ENCODE measurements at places on chromosomes 6 and 20. TPM values are rescaled to one million over a fixed set of nuclear protein-coding genes. Genes with fewer than 3 reads are reported as not detected.
A peak's percentile ranks its signal among the peaks of the same experiment; 100 is the strongest.

- DNase-seq, result no peak
- H3K4me3 ChIP-seq, result no peak overlapping the region
- H3K4me1 ChIP-seq, result no peaks in the 10 kb centered on the region
- H3K27ac ChIP-seq, result no peak overlapping the region
These were observed 47.1 kb downstream of the DST start for GRCh38 chr6:56595490-56596122.

DNA sequence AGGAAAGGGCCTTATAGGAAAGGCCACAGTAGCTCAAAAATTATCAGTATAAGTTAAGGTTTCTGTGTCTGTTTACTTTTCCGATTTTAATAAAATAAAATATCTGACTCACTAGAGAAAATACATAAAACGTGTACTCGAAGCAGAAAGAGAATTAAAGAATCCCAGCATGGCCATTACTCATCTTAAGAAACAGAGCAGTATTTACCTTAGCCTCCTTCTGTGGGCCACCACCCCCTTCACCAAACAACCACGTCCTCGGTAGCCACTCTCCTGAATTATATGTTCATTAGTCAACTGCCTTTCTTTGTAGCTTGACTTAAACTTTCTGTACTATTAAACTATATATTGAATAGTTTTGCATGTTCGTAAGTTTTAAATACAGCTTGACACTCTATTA is 72.2 kb upstream of the SPTLC3 start:
- no peaks in the 10 kb centered on the region for H3K36me3 ChIP-seq
- H3K4me3 ChIP-seq, result no peak overlapping the region
- no peak overlapping the region for H3K27ac ChIP-seq
- no peak for DNase-seq
- no peaks in the 10 kb centered on the region for H3K4me1 ChIP-seq

Gene COL21A1
- 1.2 TPM for total RNA-seq

DNA sequence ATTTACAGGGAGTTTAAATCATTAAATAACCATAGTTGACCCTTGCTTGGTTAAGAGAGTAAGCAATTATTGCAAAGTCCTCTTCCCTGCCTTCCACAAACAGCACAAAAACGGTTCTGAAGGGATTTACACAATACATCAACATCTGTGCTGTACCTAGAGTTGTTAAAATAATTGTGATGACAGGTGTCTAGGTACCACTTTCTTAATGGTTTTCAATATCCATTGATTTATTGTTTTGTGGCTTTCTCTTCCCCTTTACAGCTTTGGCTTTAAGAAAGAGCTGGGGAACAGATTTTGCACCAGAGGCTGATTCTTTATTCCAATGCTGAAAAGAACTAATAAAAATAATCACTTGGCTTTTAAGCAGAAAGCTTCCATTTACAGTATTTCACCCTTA is 598 bp upstream of the SOX4 start:
- H3K27me3 ChIP-seq, result no peaks in the 10 kb centered on the region
- H3K4me1 ChIP-seq, result peaks cover 4% of the 10 kb centered on the region
- H3K4me3 ChIP-seq, result peak overlapping the region; percentile 34
- H3K36me3 ChIP-seq, result 0 out of 2 replicates have a peak, but pooled peaks cover 2% of the 10 kb centered on the region
- no peak for DNase-seq
- no peak overlapping the region for H3K27ac ChIP-seq

Gene GRM1
- not detected for total RNA-seq

Gene HMGCLL1
- not detected for total RNA-seq

DNA sequence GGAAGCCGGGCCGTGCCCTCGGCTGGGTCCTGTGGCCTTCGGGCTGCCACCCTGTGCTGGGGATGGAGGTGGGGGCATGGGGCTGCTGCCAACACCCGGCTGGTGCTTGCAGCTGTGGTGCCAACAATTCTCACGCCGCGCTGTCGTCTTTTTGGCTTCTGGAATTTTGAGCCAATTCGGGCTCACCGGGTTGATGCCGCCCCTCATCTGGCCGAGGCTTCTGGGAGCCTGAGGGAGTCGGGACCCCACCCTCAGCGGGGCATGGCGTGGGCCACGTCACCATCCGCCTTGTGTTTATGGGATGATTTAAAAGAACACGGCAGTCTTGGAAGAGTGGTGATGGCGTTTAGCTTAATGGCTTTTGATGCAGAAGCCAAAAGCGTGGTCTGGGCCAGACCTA is 8.7 kb upstream of the NPBWR2 start:
- H3K4me1 ChIP-seq, result no peaks in the 10 kb centered on the region
- H3K27ac ChIP-seq, result no peak overlapping the region
- no peaks in the 10 kb centered on the region for H3K27me3 ChIP-seq
- DNase-seq, result peak; percentile 3
- no peaks in the 10 kb centered on the region for H3K36me3 ChIP-seq

Gene SEL1L2
- not detected for total RNA-seq

DNA sequence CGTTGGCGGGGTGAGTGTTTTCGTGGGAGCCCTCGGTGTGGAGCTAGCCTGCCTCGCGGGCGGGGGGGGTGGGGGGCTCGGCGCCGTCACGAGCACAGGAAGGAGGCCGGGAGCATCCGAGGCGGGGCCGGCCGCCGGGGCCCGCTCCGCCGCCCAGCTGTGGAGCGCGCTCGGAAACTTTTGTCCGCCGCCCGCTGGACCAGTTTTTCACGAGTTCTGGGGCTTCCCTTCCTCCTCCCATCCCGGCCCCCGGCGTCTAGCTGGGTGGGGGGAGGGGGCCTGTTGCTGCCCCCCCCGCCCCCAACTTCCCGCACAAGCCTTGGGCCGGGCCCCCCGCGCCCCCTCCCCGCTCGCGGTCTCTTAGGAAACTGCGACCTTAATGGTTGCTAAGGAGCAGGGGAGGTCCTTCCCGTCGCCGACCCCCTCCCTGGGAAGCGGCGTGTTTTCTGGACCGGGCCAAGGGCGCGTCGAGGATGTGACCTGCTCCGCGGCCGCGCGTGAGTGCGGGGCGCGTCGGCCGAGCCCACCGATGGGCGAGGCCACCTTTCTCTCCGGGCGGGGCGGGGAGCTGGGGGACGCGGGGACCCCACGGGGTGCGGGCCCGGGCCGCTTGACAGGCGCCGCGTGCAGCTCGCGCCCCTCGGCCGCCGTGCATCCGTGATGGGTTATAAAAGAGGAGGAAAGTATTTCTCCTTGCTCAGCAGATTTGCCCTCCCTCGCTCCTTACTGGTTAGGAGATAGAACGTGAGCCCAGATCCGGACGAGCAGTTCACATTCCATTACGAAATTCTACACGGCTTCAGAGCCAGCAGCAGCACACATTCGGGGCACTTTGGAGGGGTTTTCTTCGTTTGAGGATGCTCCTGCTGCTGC is 1.4 kb downstream of the RREB1 start:
- H3K36me3 ChIP-seq, result no peaks in the 10 kb centered on the region
- no peak overlapping the region for H3K27ac ChIP-seq
- no peaks in the 10 kb centered on the region for H3K27me3 ChIP-seq
- H3K4me3 ChIP-seq, result peak overlapping the region; percentile 63

Gene KHDC1L
- total RNA-seq, result not detected

- no peaks in the 10 kb centered on the region for H3K36me3 ChIP-seq
- H3K4me1 ChIP-seq, result no peaks in the 10 kb centered on the region
- no peak overlapping the region for H3K27ac ChIP-seq
- no peak for DNase-seq
These were observed 20.8 kb upstream of the BMP5 start for GRCh38 chr6:55895972-55896730.

DNA sequence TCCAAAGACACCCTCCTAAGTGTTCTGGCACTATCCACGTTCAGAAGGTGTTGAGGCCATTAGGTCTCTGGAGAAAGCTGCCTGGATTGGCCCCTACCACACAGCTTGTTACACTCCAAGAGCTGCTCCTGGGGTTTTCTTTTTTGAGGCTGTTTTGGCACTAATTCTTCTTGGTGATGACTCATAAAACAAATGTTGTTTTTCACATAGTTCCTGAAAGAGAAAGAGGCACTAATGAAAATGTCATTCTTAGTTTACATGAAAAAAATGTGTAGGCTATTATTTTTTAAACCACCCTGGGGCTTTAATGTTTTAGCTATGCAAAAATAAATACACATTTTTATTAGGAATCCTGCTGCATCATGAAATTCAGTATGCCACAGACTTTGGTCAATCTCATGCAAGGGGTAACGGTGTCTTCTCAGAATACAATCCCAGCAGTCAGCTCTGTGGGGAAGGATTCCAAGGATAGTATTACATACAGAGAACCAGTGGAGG is 38.1 kb downstream of the TBPL1 start:
- no peak overlapping the region for H3K4me3 ChIP-seq
- H3K27ac ChIP-seq, result no peak overlapping the region
- 0 out of 2 replicates have a peak, but pooled peaks cover 1% of the 10 kb centered on the region for H3K36me3 ChIP-seq
- H3K4me1 ChIP-seq, result peaks cover 10% of the 10 kb centered on the region
- DNase-seq, result no peak
- no peaks in the 10 kb centered on the region for H3K27me3 ChIP-seq

DNA sequence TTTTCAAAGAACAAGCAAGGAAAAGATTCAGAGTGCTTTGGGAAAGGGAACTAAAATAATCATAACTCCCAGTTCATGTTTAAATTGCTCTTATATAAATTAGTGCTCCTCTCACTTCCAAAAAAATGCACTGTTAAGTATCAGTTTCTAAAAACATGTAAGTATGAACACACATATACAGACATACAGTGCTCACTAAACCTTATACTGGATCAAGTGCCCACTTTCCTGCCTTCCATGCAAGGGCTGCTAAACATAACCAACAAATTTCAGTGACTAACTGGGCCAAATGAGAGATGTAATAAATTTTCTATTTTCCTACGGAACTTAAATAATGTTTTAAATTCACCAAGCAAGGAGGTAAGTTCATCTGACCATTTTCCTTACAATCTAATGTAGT is 6.4 kb downstream of the TFAP2A start:
- peaks cover 8% of the 10 kb centered on the region for H3K4me1 ChIP-seq
- no peaks in the 10 kb centered on the region for H3K36me3 ChIP-seq
- DNase-seq, result no peak
- no peaks in the 10 kb centered on the region for H3K27me3 ChIP-seq

Gene IMPG1
- not detected for total RNA-seq

- H3K4me1 ChIP-seq, result no peaks in the 10 kb centered on the region
- H3K36me3 ChIP-seq, result no peaks in the 10 kb centered on the region
- no peaks in the 10 kb centered on the region for H3K27me3 ChIP-seq
These were observed 48.6 kb downstream of the RALGAPA2 start for GRCh38 chr20:20663841-20664240.

DNA sequence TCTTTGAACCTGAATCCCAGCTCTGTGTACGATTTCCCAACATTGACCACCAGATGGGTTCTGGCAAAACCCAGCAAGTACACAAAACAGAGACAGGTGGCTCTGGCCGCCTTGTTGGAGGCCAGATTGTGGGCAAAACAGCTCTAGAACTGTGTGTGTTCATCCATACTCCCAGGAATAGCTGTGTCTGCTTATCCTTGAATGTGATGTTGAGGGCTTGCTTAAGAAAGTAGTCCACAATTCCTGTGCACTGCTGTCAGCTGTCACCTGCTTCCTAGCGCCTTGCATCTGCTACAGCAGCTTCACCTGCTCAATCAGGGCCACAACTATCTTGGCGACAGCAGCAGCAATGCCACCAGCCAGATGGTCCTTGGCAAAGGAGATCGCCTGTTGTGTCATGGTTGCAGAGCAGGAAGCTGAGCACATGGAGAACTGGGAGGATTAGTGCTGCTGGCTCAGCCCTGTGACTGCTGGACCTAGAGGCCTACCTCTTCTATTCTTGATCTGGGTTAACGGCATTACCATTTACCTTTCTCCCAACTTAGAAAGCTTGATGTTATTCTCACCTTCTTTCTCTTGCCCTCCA is 3.7 kb upstream of the SMAP1 start:
- no peak overlapping the region for H3K27ac ChIP-seq
- no peak overlapping the region for H3K4me3 ChIP-seq
- H3K27me3 ChIP-seq, result no peaks in the 10 kb centered on the region
- peaks cover 8% of the 10 kb centered on the region for H3K4me1 ChIP-seq
- DNase-seq, result no peak

GRCh38 chr6:170286246-170286933 is 4.5 kb downstream of the DLL1 start:
- peaks cover 16% of the 10 kb centered on the region for H3K4me1 ChIP-seq
- DNase-seq, result peak; percentile 26
- H3K27ac ChIP-seq, result no peak overlapping the region
- H3K27me3 ChIP-seq, result no peaks in the 10 kb centered on the region
- H3K36me3 ChIP-seq, result no peaks in the 10 kb centered on the region

GRCh38 chr20:9032758-9033157 is 36.1 kb upstream of the PLCB4 start:
- H3K27me3 ChIP-seq, result no peaks in the 10 kb centered on the region
- no peak overlapping the region for H3K27ac ChIP-seq
- no peak overlapping the region for H3K4me3 ChIP-seq
- H3K4me1 ChIP-seq, result no peaks in the 10 kb centered on the region

Gene CALHM5
- 1.3 TPM for total RNA-seq

Gene HUS1B
- 0.79 TPM for total RNA-seq

GRCh38 chr6:47428746-47429664 is 48.6 kb upstream of the CD2AP start:
- H3K4me1 ChIP-seq, result no peaks in the 10 kb centered on the region
- H3K4me3 ChIP-seq, result no peak overlapping the region
- no peaks in the 10 kb centered on the region for H3K36me3 ChIP-seq
